ENCODE measurements at places on chromosomes 2 and 18. TPM values are rescaled to one million over a fixed set of nuclear protein-coding genes. Genes with fewer than 3 reads are reported as not detected.

GRCh38 chr2:95728878-95729596, 137.2 kb downstream of the TRIM43 start:
- H3K27ac ChIP-seq = no peak overlapping the region
- no peaks in the 10 kb centered on the region for H3K4me1 ChIP-seq
- H3K27me3 ChIP-seq = no peaks in the 10 kb centered on the region
- H3K36me3 ChIP-seq = no peaks in the 10 kb centered on the region

DNA sequence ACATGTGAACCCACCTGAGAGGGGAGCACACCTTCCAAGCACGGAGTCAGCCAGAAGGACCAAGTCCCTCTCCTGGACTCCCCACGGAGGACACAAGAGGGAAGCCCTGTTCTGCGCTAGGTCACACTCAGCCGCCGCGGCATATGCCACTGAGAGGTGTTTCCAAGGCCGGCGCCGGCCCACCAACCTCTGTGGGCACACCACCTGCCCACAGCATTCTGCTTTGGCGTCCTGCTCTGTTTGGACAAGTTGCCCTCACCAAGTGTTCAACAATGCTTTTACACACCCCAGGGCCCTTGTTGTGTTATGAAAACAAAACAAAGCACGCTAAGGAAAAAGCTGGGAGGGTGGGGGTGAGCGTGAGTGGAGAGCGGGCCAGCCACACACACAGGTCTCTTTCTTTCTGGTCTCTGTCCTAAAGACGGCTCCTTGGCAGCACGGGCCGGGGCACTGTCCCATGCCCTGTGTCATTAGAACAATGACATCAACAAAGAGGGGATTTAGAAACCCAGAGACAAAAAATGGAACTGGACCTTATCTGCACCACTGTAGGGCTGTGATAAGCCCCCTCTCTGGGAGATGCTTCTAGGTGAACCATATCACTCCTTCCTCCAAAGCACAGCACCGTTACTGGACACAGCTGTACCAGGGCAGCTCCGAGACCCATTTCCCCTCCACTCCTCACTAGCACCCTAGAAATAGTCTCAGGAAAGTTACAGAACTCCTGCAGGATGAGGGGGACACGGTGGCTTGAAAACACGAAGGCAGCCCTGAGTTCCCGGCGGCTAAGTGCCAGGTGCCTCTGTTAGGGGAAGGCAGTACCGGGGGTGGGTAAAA, 17.0 kb downstream of the SMAD7 start:
- H3K4me1 ChIP-seq = peaks cover 97% of the 10 kb centered on the region
- no peaks in the 10 kb centered on the region for H3K27me3 ChIP-seq

- H3K36me3 ChIP-seq = no peaks in the 10 kb centered on the region
- H3K4me3 ChIP-seq = no peak overlapping the region
- H3K27ac ChIP-seq = no peak overlapping the region
- H3K4me1 ChIP-seq = no peaks in the 10 kb centered on the region
Measured at GRCh38 chr2:152790883-152791282, 72.5 kb downstream of the ARL6IP6 start.

DNA sequence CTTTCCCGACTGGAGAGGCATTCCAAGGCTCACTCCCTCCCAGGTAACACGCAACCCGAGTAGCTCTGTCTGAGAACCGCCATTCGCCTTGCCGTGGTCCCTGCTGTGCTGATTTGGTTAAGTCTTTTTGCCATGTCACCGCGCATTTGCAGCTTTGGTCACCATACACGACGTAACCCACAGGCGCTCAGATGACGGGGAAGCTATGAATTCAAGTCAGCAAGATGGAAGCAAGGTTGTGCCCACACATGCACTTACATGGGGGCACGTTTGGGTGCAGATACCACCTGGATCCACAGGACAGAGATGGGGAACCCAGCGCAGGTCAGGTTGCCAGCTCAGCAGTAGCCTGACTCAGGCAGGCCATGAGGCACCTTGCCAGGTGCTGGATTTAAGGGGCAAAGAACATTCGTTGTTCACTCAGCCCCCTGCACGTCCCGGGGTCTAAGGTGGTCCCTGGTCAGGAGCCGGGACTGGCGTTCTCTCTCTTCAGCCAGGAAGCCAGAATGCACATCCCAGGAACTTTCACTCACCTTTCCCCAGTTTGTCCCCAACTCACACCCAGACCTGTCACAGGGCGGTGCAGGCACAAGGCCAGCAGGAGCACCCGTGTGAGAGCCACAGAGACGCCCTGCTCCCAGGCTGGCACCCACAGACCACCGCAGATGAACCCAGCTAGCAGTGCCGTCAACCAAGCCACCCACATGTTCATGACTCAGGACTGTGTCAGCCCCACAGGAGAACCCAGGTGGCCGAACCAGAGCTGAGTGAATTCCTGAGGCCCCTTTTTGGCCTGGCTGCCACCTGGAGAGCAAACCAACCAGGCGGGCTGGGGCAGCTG, 19.9 kb downstream of the SNED1 start:
- H3K4me3 ChIP-seq = no peak overlapping the region
- no peaks in the 10 kb centered on the region for H3K36me3 ChIP-seq
- H3K27ac ChIP-seq = no peak overlapping the region
- no peaks in the 10 kb centered on the region for H3K4me1 ChIP-seq

DNA sequence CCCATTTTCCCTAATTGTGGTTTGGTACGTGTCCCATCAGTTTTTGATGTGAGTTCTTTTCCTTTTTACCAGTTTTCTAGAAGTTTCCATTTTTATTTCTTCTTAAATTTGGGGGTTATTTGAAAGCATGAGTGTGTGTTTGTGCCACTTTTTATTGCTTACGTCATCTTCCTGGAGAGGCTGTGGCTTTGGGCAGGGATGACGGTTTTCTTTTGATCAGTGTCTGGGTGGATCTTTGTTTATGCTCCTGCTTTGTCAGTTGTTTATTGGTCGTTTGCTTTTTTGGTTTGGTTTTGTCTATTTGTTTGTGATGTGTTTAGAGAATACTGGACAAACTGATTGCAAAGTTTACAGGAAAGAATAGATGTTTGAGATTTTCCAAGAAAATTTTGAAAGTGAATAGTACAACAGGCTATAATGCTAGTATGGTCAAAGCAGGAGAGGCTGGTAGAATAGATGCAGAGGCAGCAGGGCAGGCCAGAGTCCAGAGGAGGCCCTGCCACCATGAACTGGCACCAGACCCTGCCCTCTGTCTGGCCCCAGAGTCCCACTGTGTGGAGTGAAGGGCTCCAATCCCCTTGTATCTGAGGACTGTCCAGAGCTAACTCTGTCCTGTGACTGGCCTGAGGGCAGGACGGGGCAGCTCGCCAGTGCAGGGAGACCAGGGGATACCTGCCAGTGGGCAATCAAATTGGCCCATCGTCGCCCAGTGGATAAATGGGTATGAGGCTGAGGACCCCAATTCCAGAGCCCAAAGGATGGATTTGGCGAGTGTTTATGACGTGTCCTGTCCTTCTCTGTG, 23.4 kb upstream of the SNED1 start:
- H3K36me3 ChIP-seq = no peaks in the 10 kb centered on the region
- H3K27me3 ChIP-seq = peaks cover 48% of the 10 kb centered on the region
- H3K4me1 ChIP-seq = peaks cover 13% of the 10 kb centered on the region
- no peak overlapping the region for H3K4me3 ChIP-seq
- no peak overlapping the region for H3K27ac ChIP-seq

The MARCO gene
- not detected for total RNA-seq

Data from HepG2 (cell line).